ENCODE measurements at places on chromosomes 12 and 14.

GRCh38 chr12:123845881-123846280, 83.8 kb downstream of the DNAH10 start:
- no peak for DNase-seq

DNA sequence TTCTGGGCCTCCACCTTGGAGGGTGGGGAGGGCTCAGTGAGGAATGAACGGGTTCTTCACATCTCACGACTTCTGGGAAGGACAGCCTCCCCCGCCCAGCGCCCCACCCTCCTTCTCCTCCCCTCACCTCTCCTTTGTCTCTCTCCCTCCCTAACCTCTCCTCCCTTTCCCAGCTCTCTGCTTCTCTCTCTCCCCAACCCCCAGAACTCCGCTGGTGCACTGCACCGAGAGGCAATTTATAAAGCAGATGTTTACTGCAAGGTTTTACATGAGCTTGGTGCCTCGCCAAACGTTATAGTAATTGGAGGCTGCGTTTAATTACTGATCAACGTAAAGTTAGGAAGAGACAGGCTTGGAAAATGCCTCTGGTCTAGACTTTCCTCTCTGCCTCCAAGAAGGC, 42.9 kb upstream of the FAM222A start:
- no peak for DNase-seq

DNA sequence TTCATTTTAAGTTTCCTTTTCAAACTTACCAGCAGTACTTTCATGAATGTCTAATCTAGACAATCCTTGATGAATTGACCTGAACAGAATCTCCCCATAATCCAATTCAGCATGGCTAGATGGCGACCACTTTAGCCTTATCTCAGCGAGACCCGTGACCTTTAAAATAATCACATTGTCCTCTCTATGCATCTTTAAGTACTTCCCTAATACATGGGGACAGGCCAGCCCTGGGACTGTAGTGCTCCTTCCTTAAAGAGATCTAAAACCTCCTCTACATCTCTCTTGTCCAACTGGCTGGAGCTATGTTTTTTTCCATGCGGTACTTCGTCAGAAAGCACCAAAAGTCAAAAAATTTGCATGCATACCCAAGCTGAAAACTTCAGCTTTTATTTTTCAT, 746.0 kb downstream of the VRK1 start:
- DNase-seq: no peak

DNA sequence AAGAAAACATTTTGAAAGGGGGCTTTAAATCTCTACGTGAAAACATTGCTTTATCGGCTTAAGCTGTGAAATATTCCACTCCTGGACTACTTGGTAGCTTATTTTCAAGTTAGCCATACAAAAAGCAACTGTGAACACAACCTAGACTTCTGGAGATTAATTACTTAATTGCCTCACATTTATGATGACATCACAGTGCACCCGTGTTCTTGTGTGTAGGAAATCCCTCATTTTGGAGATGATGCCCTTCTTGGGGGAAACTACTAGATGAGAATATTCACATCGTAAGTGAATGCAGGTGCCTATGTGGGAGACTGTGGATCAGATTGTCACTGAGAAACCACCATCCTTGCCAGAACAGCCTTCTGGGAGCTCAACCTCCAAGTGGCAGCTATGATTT, 10.5 kb upstream of the B4GALNT3 start:
- DNase-seq: no peak

GRCh38 chr12:69566603-69567002, 18.7 kb upstream of the CCT2 start:
- DNase-seq: no peak

GRCh38 chr12:93090731-93091172, 161.7 kb upstream of the EEA1 start:
- DNase-seq: no peak

Data from NCI-H187 (cell line).